Skin of body (tissue), 3 donors: ENCODE measurements at places on chromosomes 6 and 20.

GRCh38 chr6:68639826-68640490 lies 4.9 kb downstream of the ADGRB3 start:
- no peak for DNase-seq

GRCh38 chr6:126447367-126447766 lies 107.5 kb downstream of the CENPW start:
- no peak for DNase-seq

- no peak for DNase-seq
Measured at GRCh38 chr20:33606118-33606771, 55.9 kb upstream of the C20orf144 start.

- no peak for DNase-seq
Measured at GRCh38 chr6:33953171-33953570, 149.4 kb upstream of the MLN start.

DNA sequence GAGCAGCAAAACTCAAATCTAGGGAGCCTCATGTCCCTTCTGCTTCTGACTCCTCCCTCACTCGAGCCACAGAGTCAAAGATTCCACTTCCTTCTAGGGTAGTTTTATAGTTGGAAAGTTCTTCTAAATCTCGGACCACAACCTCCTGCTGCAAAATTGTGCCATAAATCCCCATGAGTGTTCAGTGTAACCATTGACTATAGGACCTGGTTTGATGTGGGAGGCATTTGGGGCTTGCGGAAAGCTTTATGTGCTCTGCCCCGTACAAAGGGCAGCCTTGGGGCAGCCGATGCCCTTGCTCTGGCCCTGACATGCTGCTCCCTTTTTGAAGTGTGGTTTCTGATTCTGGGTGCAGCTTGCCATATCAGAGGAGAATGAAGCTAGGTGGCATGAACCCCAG lies 43.6 kb upstream of the IER3 start:
- no peak for DNase-seq

GRCh38 chr20:47623206-47623605 lies 121.5 kb downstream of the NCOA3 start:
- DNase-seq, result no peak

DNA sequence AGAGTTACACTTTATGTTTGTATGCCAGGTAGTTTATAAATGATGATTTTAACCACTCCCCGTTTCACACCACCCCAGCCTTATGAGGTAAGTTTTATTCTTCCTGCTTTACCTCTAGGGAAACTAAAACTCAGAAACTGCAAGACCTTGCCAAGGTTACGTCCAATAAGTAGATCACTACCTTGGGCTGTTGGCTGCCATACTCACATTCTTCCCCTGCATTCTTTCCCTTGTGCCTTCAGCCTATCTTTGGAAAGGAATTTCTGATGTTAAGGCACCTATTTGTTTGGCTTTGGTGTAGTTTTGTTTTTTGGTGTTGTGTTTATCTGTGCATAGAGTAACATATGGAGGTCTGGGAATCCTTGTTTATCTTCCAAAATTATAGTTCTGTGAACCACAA lies 122.1 kb downstream of the UST start:
- DNase-seq, result no peak

GRCh38 chr20:4812641-4813075 lies 90.9 kb downstream of the PRND start:
- no peak for DNase-seq

- DNase-seq, result no peak
Measured at GRCh38 chr6:80605165-80605989, 498.9 kb downstream of the BCKDHB start.

GRCh38 chr6:8392569-8392968 lies 42.8 kb downstream of the SLC35B3 start:
- DNase-seq, result no peak

DNA sequence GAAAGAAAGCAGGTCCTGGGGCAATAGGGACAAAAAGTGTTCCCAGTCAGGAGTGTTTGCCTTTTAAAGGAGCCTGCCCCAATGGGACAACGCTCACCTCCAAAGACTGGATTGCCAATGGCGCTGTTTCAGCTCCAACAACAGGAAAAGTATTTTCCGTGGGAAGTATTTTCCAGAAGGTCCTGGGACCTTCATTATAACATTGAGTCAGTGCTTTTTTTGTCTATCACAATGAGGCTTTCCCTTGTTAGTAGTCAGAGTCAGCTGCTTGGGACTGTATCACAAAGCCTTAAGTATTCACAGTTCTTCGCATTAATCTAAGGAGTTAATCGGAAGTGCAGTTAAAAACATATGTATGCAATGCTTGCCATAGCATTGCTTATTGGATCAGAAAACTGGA lies 17.3 kb downstream of the TRAF3IP2 start:
- DNase-seq, result no peak

GRCh38 chr6:11366934-11367637 lies 134.6 kb upstream of the NEDD9 start:
- no peak for DNase-seq

DNA sequence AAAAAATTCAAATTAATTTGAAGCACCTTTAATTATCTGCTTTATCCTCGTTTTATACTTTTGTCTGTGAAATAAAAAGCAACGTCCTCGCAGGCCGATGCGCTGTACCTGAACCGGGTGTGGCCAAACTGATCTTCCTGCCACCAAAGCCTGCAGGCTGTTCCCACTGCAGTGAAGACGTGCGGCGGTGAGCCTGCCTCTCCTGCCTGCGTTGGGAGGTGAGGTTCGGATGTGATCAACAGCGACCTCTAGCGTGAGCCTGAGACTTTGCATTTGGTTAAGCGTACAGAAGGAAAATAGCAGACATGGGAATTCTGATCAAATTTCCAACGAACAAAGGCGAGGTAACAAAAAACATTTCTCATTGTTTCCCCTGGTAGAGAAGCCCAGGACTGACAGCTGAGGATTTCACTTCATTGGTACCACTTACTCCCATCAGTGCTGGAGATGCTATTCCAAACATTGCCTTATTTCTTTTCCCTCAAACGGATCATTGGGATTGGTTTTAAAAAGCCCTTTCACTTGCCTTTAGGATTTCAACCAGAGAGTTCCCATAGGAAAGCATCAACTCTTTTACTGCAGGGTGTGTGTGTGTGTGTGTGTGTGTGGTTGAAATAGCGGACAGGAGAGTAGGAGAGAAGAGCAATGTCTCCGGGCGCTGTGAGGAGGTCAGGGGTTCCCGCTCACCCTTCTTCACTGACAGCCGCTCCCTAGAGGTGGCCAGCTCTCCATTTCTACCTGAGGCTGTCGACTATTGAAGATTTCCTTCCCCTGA lies 56.6 kb upstream of the CCN6 start:
- peak; percentile 92 for DNase-seq

GRCh38 chr6:12474167-12475140 lies 184.3 kb downstream of the EDN1 start:
- no peak for DNase-seq

GRCh38 chr6:28657769-28658465 lies 132.2 kb downstream of the GPX5 start:
- DNase-seq, result peak; percentile 35

DNA sequence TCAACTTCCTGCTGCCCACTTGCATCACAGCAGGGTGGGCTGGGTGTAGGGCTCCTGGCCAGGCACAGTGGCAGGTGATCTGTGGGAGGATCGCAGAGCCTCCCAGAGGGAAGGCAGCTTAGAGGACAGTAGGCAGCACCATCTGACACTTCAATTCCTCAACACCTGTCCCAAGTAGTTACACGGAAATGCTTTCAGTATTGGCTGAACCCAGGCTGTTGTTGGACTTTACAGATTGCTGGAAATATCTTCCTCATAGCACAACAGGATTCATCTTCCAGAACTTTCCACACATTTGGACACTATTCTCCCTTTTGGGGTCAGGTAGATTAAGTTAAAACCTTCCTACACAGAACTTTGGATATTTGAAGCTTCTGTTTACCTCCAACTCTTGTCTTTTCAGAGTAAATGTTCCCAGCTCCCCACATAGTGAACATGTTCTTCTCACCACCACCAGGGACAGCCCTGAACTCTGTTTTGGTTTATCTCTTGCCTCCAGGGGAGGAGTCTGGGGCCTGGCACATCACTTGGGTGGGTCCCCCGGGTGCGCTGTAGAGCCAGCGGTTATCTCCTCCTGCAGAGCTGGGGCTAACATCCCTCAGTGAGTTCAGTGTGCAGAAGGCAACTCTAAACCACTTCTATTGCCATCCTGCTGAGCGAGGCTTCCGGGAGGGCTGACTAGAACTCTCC lies 3.5 kb upstream of the SLC22A2 start:
- DNase-seq, result no peak
